ENCODE measurements at places on chromosomes 2 and 18. TPM values are rescaled to one million over a fixed set of nuclear protein-coding genes. Genes with fewer than 3 reads are reported as not detected.

RBFA gene
- 31.5 TPM for total RNA-seq

GPR35 gene
- 0.55 TPM for total RNA-seq

SLC35F5 gene
- total RNA-seq = 140 TPM

METTL4 gene
- total RNA-seq = 11.8 TPM

ZNF236 gene
- 10.5 TPM for total RNA-seq

ACMSD gene
- total RNA-seq = not detected

GREB1 gene
- total RNA-seq = 3.0 TPM

ABCG5 gene
- not detected for total RNA-seq

DARS1 gene
- 148 TPM for total RNA-seq

DSG3 gene
- total RNA-seq = under 0.01 TPM

CDKL4 gene
- total RNA-seq = 0.75 TPM

ARHGAP15 gene
- total RNA-seq = not detected

MARCO gene
- total RNA-seq = not detected

HOXD13 gene
- 7.5 TPM for total RNA-seq

CCDC121 gene
- total RNA-seq = 1.7 TPM

CRYBA2 gene
- not detected for total RNA-seq

GPR155 gene
- 3.5 TPM for total RNA-seq

ASTL gene
- total RNA-seq = not detected

FER1L5 gene
- 1.6 TPM for total RNA-seq

SLC9A2 gene
- not detected for total RNA-seq

ZSWIM2 gene
- 0.62 TPM for total RNA-seq

CNDP1 gene
- total RNA-seq = not detected
